ENCODE measurements at places on chromosomes 4 and X.

DNA sequence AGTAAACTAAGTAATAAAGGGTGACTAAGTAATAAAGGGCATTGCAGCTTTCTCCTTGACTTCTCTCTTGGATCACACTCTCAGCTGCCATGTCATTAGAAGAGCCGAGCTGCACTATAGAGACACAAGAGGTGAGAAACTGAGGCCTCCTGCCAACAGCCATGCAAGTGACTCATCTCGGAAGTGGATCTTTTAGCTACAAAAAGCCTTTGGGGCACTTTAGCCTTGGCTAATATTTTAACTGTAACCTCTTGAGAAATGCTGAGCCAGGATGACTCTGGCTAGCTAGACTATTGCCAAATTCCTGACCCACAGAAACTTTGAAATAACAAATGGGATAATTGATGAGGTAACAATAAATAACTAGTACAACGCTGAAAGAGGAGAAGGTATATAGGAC is 1.5 kb upstream of the NEIL3 start:
- DNase-seq = no peak
- H3K27me3 ChIP-seq = no peaks in the 10 kb centered on the region
- H3K36me3 ChIP-seq = no peaks in the 10 kb centered on the region
- H3K27ac ChIP-seq = peak overlapping the region; percentile 26
- no peaks in the 10 kb centered on the region for H3K4me1 ChIP-seq
- H3K4me3 ChIP-seq = no peak overlapping the region

GRCh38 chr4:10456260-10456594 is 999 bp downstream of the ZNF518B start:
- no peak for DNase-seq
- peaks cover 25% of the 10 kb centered on the region for H3K36me3 ChIP-seq
- peaks cover 4% of the 10 kb centered on the region for H3K27me3 ChIP-seq
- H3K4me3 ChIP-seq = peak overlapping the region; percentile 62

GRCh38 chrX:115531818-115532403 is 29.1 kb upstream of the PLS3 start:
- no peak overlapping the region for H3K27ac ChIP-seq
- no peaks in the 10 kb centered on the region for H3K36me3 ChIP-seq
- H3K4me1 ChIP-seq = no peaks in the 10 kb centered on the region
- no peak for DNase-seq

DNA sequence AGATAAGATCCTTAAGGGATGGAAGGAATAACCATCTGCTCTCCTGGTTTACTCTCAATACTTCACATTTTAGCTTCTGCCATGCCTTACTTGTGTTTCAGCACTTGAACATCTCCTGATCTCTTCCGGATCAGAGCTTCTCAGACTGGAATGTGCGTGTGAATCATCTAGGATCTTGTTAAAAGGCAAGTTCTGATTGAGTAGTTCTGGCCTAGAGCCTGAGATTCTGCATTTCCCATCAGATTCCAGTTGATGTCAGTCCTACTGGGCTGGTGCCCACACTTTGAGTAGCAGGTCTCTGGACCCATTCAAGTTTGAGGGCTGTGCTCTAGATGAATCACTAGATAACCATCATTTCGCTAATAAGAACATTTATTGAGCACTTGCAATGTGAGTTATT is 20.0 kb downstream of the NDP start:
- H3K4me1 ChIP-seq = no peaks in the 10 kb centered on the region
- no peaks in the 10 kb centered on the region for H3K36me3 ChIP-seq
- H3K27ac ChIP-seq = no peak overlapping the region

DNA sequence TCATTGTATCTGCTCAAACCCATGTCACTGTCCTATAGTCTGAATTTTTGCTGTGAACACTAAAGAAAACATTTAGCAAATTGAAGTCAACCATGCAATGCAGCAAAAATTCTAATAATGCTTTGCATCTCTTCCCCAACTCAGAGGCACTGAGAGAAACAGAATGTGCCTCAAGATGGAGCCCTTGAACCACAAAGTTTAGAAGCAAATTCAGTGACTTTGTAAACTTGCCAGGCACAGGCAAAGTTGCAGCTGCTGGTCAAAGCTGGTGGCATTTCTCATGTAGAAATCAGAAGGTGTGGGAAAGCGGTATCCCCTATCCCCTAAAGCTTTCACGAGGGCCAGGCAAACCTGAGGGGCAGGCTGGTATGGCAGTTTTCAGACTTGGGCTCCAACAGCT is 121.7 kb upstream of the DIPK2B start:
- H3K4me3 ChIP-seq = no peak overlapping the region
- no peaks in the 10 kb centered on the region for H3K4me1 ChIP-seq
- H3K27ac ChIP-seq = no peak overlapping the region
- no peaks in the 10 kb centered on the region for H3K36me3 ChIP-seq

GRCh38 chr4:155599085-155599484 is 67.6 kb upstream of the GUCY1A1 start:
- H3K27ac ChIP-seq = no peak overlapping the region
- DNase-seq = no peak
- no peaks in the 10 kb centered on the region for H3K27me3 ChIP-seq
- H3K4me1 ChIP-seq = peaks cover 6% of the 10 kb centered on the region

DNA sequence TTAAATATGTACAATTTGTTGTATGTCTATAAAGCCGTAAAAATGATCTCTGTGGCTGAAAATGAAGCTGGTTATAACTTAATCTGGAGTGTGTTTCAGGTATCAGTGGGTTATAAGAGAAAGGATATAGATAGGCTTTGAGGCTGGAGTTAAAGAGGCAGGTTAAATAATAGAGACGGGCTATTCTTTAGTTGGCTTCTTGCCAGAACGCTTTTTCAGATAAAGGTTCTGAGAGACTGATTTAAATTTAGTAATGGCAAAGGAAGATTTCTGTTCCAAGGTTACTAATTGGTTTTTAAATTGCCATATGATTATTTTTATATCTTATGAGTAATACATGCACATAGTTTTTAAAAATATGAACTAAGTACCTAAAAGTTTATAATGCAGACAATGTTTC is 117.4 kb downstream of the AWAT2 start:
- no peaks in the 10 kb centered on the region for H3K4me1 ChIP-seq
- no peaks in the 10 kb centered on the region for H3K27me3 ChIP-seq
- no peak overlapping the region for H3K27ac ChIP-seq
- H3K4me3 ChIP-seq = no peak overlapping the region
- DNase-seq = no peak

DNA sequence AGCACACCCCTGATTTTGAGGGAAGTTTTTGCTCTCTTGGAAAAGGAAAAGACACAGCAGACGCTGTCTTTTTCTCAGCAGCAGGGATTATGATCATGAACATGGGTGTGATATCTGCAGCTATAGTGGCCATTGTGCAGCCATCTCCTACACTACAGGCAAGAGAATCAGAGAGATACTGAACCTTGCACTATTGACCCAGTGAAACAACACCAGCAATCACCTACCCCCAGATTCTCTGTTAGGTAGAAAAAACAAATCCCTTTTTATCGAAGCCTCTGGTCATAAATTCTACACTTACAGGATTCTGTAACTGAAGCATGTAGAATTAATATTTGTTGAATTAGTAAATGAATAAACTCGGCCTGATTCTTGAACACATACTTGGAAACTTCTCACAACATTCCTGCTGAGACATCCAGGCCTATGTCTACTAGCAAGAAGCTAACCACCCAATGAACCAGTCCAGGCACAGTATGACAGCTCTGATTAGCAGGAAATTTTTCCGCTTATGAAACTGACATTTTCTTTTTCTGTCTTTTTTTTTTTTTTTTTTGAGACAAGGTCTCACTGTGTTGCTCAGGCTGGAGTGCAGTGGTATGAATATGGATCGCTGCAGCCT is 5.0 kb upstream of the AFAP1 start:
- H3K27ac ChIP-seq = no peak overlapping the region
- no peaks in the 10 kb centered on the region for H3K27me3 ChIP-seq
- peaks cover 19% of the 10 kb centered on the region for H3K4me1 ChIP-seq
- no peak overlapping the region for H3K4me3 ChIP-seq

DNA sequence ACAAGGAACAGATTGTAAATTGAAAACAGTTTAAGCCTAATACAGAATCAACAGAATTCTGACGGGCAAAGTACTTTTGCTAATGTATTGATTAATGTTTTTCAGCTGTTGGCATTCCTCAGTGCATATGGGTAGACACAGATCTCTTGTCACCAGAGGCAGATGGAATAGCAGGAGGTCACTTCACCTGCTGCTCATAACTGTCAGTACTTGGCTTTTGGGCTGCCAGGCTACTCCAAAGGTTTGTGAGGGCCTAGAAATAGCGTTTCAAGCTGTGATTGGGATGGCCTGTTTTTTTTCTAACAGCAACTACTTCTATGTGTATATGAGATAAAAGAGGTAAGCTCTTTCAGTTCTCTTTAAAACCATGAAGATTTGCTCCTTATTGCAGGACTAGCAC is 307.5 kb upstream of the ANXA10 start:
- H3K27me3 ChIP-seq = no peaks in the 10 kb centered on the region
- H3K4me3 ChIP-seq = no peak overlapping the region
- no peaks in the 10 kb centered on the region for H3K36me3 ChIP-seq

DNA sequence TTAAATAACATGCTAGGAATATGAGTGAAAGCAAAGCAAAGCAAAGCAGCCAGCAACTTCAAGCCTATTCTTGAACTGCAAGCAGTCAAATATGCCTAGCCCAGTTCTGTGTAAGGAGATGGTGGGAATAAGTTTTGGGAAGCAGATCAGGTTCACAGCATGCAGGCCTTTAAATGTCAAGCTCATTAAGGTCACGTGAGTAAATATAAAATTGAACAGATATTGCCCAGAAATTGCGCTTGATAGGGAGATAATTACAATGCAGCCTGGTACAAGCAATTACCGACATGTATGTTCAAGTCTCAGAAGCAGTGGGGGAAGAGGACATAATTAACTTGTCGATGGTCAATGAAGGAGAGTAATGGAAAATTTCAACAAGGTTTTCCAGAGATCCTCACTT is 6.0 kb downstream of the GNPDA2 start:
- H3K36me3 ChIP-seq = no peaks in the 10 kb centered on the region
- H3K27ac ChIP-seq = no peak overlapping the region
- no peaks in the 10 kb centered on the region for H3K27me3 ChIP-seq
- peaks cover 6% of the 10 kb centered on the region for H3K4me1 ChIP-seq
- no peak for DNase-seq

DNA sequence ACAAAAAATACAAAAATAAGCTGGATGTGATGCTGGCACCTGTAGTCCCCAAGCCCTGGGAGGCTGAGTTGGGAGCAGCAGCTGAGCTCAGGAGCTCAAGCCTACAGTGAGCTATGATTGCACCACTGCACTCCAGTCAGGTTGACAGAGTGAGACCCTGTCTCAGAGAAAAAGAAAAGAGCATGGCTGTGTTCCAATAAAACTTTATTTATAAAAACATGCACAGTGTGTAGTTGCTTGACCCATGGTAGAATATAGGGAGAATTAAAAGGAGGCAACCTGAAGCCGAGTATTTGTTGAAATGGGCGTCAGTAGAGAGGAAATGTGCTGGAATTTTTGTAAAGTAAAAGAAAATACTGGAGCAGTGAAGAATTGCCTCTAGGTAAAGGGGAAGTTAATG is 27.0 kb downstream of the GYG2 start:
- H3K4me3 ChIP-seq = no peak overlapping the region
- no peak for DNase-seq
- H3K36me3 ChIP-seq = no peaks in the 10 kb centered on the region
- H3K27ac ChIP-seq = no peak overlapping the region
- no peaks in the 10 kb centered on the region for H3K27me3 ChIP-seq
- no peaks in the 10 kb centered on the region for H3K4me1 ChIP-seq

- H3K4me1 ChIP-seq = peaks cover 10% of the 10 kb centered on the region
- no peak for DNase-seq
- H3K36me3 ChIP-seq = no peaks in the 10 kb centered on the region
- peak within 1 kb of the TSS; percentile 61 for H3K27ac ChIP-seq
- peak within 1 kb of the TSS; percentile 55 for H3K4me3 ChIP-seq
Measured at GRCh38 chr4:186068581-186069348, at the start of gene TLR3. Gene TLR3 (plus strand): TSS chr4:186069156. CDS start chr4:186076620, 7,464 bp downstream.
